Suprapubic skin (tissue), 4 donors: ENCODE measurements at places on chromosomes 11 and 22. TPM values are rescaled to one million over a fixed set of nuclear protein-coding genes. Genes with fewer than 3 reads are reported as not detected.

The OR51E1 gene
- total RNA-seq, result not detected

DNA sequence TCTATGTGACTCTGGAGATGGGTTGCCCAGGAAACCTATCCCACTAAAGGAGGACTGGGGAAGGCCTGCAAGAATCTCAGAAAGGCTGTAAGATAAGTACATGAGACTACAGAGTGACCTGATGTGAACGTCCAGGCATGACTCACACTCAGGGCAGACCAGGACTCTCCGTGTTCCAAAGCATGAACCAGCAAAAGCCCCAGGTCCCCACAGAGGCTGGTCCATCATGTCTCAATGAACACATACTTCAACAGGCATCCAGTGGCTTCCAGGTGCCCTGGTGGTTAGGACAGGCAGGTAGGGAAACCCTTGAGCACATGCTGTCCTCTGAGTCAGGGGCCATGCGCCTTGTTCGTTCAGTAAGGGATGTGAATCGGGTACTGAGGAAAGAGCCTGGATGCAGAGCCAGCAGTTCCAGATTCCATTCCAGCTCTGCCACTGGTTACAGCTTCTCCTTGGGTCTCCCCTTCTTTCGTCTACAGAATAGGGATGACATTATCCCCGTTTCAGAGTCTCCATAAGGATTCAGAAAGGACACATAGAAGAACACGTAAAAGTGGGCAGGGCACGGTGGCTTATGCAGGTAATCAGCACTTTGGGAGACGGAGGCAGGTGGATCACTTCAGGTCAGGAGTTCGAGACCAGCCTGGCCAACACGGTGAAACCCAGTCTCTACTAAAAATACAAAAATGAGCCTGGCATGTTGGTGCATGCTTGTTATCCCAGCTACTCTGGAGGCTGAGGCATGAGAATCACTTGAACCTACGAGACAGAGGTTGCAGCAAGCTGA lies 129.0 kb upstream of the TEAD1 start:
- H3K4me3 ChIP-seq, result no peak overlapping the region
- H3K4me1 ChIP-seq, result peaks cover 13% of the 10 kb centered on the region
- no peaks in the 10 kb centered on the region for H3K36me3 ChIP-seq
- no peak for DNase-seq
- H3K27me3 ChIP-seq, result no peaks in the 10 kb centered on the region

DNA sequence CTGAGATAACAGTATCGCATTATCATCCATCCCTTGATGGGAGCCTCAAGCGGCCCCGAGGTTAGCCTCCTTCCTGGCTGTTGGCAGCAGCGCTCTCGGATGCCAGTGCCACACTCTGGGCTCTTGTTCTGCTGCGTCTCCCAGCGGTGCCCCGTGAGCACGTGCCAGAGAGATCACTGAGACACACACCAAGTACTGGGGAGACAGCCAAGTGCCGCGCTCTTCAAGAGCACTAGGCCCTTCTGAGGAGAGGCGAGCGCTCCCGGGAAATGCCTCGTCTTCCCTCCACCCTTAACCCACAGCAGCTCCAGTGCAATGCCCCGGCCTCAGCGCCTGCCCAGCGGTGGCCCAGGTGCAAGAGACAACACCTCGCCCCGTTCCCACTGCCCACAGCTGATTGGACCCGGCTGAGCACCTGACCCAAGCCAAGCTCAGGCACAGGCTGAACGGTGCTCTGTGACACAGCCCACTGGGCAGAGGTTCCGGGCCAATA lies 248.3 kb upstream of the NARS2 start:
- no peaks in the 10 kb centered on the region for H3K4me1 ChIP-seq
- no peak overlapping the region for H3K27ac ChIP-seq
- peaks cover 3% of the 10 kb centered on the region for H3K27me3 ChIP-seq

The TMEM80 gene
- total RNA-seq, result 34.0 TPM

DNA sequence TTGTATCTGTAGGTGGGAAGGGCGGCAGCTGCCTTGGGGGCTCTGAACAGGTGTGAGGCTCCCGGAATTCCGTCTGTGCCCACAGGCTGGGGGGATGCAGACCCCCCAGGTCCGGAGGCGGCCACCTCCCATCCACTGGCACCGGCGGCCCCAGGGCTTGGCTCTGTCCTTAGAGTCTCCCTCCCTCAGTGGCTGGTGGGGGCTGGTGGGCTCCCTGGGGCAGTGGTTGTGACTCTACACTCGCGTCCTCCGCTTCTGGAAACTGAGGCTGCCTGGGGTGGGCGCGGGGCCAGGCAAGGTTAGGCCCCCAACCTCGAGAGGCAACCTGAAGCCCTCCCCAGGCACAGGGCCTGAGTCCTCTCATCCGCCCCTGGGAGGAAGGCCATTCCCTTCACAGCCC lies 1305.4 kb downstream of the BRD1 start:
- no peak for DNase-seq
- no peak overlapping the region for H3K4me3 ChIP-seq
- no peaks in the 10 kb centered on the region for H3K36me3 ChIP-seq
- peaks cover 4% of the 10 kb centered on the region for H3K27me3 ChIP-seq

DNA sequence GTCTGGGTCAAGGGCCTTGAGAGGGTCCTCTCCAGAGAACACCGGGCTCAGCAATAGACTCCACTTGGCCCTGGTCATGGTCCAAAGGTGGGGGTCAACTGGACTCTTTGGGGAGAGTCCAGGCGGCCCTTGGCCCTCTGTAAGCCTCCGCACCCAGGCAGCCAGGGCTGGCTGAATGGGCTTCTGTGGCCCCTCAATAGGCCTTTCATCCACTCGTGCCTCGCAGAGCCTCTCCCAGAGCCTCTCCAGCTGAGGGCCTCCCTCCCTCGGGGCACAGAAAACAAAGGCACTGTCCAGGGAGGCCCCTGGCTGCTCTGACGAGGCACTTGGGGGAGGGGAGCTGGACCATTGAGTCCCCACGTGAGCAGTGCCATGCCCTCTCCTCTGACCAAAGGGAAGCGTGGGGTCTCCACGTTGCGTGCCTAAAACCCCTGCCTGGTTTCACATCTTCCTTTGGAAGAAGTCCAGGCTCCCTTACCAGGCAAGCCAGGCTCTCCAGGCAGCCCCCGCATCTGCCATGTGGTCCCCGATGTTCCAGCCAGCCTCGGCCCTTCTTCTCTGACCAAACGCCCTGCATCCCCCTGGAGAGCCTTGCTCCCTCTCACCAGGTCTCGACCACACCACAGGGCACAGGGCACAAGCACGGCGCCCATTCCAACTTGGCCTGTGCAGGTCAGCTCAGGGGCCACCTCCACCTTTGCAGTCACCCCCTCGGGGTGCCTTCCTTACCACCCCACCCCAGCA lies 15.5 kb downstream of the KIAA0930 start:
- H3K36me3 ChIP-seq, result no peaks in the 10 kb centered on the region
- DNase-seq, result peak; percentile 63
- no peaks in the 10 kb centered on the region for H3K27me3 ChIP-seq
- H3K27ac ChIP-seq, result peak overlapping the region; percentile 86

The DMC1 gene
- total RNA-seq, result 0.25 TPM

The TRIM51 gene
- not detected for total RNA-seq

DNA sequence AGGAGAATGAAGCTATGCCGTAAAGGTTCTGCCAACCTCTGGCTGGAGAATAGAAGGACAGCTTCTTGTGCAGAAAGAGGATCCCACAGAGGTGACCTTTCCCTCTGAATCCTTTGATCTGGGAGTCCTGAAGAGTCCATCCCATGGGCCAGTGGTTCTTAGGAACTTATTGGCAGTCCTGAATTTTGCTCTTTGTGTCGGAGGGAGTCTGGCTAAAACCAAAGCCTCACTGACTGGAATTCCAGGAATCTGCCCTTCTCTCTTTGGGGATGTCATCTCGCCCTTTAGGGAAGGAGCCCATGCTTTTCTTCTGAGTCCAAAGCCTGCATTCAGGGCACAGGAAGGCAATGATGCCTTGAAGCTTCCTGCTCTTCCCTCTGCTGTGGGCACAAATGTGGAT lies 45.5 kb downstream of the PKNOX2 start:
- no peaks in the 10 kb centered on the region for H3K36me3 ChIP-seq
- no peak for DNase-seq
- no peak overlapping the region for H3K4me3 ChIP-seq
- no peaks in the 10 kb centered on the region for H3K27me3 ChIP-seq
- H3K4me1 ChIP-seq, result peaks cover 6% of the 10 kb centered on the region
- H3K27ac ChIP-seq, result no peak overlapping the region

- no peak overlapping the region for H3K27ac ChIP-seq
- peaks cover 4% of the 10 kb centered on the region for H3K4me1 ChIP-seq
- no peak overlapping the region for H3K4me3 ChIP-seq
- DNase-seq, result no peak
- H3K27me3 ChIP-seq, result no peaks in the 10 kb centered on the region
- peaks cover 73% of the 10 kb centered on the region for H3K36me3 ChIP-seq
These were observed 31.7 kb upstream of the PARVB start for GRCh38 chr22:43992331-43992821.

DNA sequence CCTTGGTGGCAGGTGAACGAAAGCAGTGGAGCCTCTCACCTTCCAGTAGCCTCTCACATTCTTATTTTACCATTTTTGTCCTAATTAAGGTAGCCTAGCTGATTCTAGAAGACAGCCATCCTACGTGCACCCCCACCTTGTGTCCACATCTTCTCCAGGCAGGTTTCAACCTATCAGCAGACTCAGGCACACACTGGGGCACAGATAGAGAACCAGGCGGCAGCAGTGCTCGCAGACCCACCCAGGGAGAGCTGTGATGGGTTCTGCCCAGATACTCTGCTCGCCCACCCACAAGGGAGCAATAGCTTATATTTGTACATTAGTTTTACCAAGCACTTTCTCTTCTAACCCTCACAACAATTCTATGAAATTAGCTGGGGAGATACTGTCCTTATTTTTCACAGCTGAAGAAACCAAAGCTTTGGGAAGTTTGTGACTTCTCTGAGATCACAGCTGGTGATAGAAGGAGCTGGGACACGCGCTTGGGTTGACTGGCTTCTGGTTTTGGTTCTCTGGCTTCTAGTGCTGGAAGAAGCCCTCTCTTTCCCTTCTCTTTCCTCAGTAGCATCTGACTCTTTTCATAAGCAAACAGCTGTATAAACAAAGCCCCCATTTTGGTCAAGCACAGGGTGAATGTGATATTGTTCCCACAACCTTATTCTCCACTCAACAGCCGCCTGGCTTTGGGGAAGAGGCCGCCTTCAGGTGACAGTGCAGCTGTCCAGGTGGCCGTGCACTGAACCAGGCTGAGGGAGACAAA lies 36.9 kb downstream of the PPP2R1B start:
- H3K27ac ChIP-seq, result peak overlapping the region; percentile 91
- H3K4me3 ChIP-seq, result no peak overlapping the region
- peaks cover 53% of the 10 kb centered on the region for H3K4me1 ChIP-seq
- no peaks in the 10 kb centered on the region for H3K27me3 ChIP-seq

GRCh38 chr22:49948958-49949913 lies 11.3 kb upstream of the PIM3 start:
- peak overlapping the region; percentile 39 for H3K4me3 ChIP-seq
- H3K36me3 ChIP-seq, result no peaks in the 10 kb centered on the region
- DNase-seq, result no peak
- peak overlapping the region; percentile 92 for H3K27ac ChIP-seq
- H3K4me1 ChIP-seq, result peaks cover 80% of the 10 kb centered on the region
- H3K27me3 ChIP-seq, result no peaks in the 10 kb centered on the region
